ENCODE measurements at places on chromosomes 12 and 14.

DNA sequence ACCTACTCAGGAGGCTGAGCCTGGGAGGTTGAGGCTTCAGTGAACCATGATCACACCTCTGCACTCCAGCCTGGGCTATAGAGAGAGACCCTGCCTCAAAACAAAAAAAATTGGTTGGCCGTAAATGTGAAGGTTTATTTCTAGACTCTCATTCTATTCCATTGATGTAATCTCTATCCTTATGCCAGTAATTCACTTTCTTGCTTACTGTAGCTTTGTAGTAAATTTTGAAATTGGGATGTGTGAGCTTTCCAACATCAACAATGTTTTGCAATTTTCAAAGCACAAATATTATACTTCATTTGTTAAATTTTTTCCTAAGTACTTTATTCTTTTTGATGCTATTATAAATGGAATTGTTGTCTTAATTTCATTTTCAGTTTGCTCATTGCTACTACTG is 24.6 kb downstream of the LIN52 start:
- DNase-seq: no peak

DNA sequence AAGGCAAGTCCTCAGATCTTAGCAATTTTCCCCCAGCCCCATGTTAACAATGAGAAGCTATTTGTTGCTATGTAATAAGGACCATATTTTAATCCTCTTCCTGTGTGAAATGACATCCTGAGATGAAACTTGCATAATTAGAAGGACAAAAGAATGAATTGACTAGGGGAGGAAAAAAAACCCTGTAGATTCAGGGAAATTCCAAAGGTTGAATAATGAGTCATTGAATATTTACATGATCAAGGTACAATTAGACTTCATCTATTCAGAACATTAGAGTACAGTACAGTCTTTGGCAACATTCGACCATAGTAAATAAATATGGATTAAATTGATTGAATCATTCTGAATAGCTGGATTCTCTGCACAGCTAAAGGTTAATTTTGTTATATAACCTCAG is 9.4 kb downstream of the MYBPC1 start:
- DNase-seq: no peak

GRCh38 chr14:99733540-99734405 is 49.7 kb downstream of the CYP46A1 start:
- no peak for DNase-seq

- no peak for DNase-seq
Observed at GRCh38 chr12:23795494-23795893, 154.0 kb downstream of the SOX5 start.

DNA sequence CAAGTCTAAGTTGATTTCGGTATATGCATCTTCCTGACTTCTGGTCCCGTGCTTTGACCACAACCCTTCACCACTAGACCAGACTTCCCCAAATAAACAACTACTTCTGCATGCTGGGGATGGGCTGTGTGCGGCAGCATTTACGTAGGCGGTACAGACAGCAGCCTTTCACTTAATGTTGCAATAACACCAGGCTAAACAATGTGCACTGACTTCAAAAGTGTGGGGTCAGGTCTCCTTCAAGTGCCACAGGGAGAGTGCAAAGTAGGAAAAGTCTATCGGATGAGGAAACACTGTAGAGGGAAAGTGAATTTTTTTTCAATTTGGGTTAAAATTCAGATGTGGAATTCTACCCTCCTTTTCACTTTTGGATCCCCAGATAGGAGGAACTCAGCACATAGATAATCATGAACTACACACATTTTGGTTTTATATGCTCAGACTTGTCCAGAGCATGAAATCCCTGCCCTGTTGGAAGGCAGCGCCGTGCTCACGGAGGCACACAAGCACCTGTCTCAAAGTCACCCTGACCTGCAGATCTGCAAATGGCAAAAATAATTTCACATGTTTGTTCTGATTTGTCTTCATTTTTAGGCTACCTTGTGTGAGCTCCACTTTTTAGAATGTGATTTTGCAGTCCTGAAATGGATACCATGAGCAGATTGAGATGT is 3.6 kb upstream of the FOS start:
- no peak for DNase-seq

GRCh38 chr12:8681129-8681884 is 16.5 kb upstream of the RIMKLB start:
- DNase-seq: peak; percentile 96

DNA sequence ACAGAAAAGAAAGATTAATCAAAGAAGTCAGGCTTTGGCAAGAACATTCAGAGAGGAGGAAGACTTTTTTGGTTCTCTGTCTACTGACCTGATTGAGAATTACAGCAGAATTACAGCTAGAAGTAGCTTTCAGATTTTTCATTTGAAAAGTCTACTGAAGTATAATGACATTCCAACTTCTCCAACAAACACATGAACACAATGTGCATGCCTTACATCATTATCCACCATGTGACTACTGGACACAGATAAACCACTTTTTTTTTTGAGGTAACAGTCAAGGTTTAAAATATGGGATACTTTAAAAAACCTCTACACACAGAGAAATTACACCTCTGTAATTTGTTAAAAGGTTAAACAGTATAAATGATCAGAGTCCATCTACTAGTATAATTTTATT is 12.3 kb downstream of the BTBD7 start:
- peak; percentile 43 for DNase-seq

DNA sequence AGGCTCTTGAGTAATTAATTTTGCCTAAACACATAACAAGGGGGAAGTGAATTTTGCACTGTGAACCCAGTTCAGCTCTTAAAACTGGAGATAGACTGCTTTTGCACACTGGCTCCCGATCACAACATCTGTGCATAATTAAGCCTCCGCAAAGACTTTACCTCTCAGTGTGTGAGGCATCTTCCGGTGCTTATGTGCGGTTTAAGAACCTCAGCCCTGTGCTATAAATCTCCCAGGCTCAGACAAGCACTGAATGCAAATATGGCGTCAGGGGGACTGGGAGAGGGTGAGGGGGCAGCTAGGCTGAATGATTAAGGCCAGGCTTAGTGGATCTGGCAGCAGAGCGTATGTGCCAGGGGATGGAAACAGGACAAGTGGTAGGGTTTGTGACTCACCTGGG is 103.3 kb downstream of the ADCK1 start:
- no peak for DNase-seq

DNA sequence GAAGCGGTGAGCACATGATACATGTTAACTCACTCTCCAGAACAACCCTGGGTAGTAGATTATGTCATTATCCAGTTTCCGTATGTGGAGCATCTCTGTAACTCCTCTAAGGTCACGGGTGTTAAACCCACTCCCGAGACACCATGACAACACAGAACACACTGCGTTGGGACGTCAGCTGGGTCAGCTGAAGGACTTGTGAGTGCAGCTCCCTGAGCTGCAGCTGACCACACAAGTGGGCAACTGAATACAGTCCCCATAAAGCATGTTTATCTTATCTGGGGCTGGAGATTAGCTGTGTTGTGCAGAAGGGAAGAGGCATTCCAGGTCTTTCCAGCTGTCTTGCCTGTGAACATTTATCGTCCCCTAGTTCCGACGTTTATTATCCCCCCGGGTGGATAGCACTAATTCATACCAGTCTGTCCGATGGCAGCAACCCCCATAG is 211.5 kb downstream of the CHST11 start:
- DNase-seq: peak; percentile 78
